ENCODE measurements at places on chromosomes 5 and 9. TPM values are rescaled to one million over a fixed set of nuclear protein-coding genes. Genes with fewer than 3 reads are reported as not detected.

PCDHGA9 gene
- total RNA-seq: 3.6 TPM

GCNT1 gene
- 9.9 TPM for total RNA-seq

DIRAS2 gene
- 1.0 TPM for total RNA-seq

DNA sequence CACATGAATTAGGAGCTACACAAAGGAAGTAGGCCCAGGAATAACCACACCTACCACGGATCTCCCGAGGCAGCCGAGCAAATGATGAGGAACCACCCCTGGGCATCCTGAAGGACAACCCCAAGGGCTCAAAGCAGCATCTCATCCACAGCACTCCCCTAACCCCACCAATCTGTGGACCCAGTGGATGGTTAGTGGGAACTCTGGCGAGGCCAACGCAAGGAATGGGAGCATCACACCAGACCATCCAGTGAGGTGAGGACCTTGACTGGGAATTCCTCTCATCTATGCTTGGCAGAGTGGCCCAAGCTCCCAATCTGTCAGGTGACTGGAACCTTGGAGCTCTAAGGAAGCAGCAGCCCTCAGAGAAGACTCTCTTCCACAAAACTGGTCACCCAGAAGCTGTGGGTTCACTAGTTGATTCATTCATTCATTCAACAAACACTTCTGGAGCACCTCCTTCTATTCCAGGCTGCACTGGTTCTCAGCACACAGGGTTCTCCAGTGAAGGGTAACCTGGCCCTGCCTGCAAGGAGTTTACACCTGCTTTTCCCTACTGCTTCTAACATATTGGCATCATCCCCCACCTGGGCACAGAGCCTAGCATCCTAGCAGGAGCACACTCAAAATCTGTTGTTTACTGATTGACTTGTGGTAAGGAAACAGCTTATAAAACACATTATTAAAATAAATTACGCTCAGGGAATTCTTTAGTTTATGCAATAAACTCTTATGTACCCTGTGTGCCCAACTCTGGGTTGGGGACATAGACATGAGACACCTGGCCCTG is 4.9 kb downstream of the ACSL6 start:
- DNase-seq: no peak

FOXD4L3 gene
- total RNA-seq: not detected

NPR2 gene
- total RNA-seq: 10.8 TPM

NAIP gene
- 3.2 TPM for total RNA-seq

GRCh38 chr5:132115375-132115774 is 41.8 kb downstream of the CSF2 start:
- DNase-seq: no peak

DNA sequence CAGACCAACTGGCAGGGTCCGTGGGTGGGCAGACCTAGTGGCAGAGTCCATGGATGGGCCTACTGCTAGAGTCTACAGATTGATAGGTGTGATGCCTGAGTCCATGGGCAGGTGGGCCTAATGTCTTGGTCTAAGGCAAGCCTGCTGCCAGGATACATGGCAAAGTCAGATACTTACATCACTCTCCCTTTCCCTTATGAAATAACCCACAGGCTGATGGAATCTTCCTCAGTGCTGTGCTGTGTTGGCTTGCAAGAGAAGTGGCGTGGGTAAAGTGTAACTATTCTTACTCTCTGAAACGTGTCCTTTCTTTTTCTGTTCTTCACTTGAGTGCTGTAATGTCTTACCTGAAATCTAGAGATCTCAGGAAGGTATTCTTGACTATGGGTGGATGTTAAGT is 67.3 kb upstream of the ADRB2 start:
- DNase-seq: no peak

C9orf78 gene
- total RNA-seq: 37.4 TPM

DNA sequence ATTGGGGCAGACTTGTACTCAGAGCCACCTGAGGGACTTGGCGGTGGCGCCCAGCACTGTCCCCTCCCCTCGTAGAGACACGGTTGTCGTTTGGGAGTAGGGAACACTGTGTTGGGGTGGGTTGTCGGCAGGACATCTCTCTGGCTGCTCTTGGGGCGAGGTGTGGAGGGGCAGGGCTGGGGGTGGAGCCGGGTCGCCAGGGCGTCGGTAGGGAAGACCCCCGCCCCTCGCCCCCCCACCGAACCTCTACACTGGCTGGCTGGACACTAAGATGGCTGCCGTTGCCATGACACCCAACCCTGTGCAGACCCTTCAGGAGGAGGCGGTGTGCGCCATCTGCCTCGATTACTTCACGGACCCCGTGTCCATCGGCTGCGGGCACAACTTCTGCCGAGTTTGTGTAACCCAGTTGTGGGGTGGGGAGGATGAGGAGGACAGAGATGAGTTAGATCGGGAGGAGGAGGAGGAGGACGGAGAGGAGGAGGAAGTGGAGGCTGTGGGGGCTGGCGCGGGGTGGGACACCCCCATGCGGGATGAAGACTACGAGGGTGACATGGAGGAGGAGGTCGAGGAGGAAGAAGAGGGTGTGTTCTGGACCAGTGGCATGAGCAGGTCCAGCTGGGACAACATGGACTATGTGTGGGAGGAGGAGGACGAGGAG is 778 bp downstream of the TRIM41 start:
- peak; percentile 65 for DNase-seq

GRCh38 chr9:89476546-89476945 is 21.4 kb downstream of the SEMA4D start:
- no peak for DNase-seq

- DNase-seq: no peak
These were observed 989.6 kb upstream of the COX7C start for GRCh38 chr5:85628153-85628552.

GRCh38 chr9:116816484-116816883 is 129.4 kb downstream of the TRIM32 start:
- DNase-seq: no peak

DNA sequence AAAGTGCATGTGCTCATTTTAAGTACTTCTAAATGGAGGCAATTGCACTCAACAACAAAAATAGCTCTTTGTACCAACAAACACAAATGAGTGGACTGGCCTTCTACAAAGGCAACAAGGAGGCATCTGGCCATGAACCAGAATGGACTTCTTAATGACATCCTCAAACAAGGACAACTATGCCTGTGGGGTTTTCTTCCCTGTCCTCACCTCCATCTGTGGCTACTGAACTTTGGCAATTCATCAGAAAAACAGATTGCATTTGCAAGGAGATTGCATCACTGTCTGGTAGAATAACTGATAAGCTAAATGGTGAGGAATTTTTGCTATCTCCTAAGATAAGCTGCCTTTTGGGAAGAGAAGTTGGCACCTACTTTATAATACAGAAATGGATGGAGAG is 447.3 kb upstream of the CCNG1 start:
- no peak for DNase-seq

DNA sequence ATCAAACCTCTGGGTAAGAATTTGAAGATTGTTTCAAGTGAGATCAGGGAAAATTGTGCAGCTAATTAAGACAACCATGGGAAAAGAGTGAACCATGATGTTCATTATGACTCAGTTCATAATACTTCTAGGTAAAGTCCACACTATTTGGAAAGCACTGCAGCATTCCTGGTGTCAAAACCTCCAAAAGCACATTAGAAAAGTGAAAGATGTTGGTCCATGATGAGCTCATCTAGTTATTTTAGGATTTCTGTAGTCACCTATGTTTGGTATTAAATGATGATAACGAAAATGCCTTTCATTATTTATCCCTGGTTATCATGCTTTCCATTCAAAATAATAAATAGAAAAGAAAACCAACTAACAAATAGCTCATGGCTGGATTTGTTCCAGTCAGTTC is 49.1 kb downstream of the PTCD2 start:
- no peak for DNase-seq
